ENCODE measurements at places on chromosomes 7 and 10.

DNA sequence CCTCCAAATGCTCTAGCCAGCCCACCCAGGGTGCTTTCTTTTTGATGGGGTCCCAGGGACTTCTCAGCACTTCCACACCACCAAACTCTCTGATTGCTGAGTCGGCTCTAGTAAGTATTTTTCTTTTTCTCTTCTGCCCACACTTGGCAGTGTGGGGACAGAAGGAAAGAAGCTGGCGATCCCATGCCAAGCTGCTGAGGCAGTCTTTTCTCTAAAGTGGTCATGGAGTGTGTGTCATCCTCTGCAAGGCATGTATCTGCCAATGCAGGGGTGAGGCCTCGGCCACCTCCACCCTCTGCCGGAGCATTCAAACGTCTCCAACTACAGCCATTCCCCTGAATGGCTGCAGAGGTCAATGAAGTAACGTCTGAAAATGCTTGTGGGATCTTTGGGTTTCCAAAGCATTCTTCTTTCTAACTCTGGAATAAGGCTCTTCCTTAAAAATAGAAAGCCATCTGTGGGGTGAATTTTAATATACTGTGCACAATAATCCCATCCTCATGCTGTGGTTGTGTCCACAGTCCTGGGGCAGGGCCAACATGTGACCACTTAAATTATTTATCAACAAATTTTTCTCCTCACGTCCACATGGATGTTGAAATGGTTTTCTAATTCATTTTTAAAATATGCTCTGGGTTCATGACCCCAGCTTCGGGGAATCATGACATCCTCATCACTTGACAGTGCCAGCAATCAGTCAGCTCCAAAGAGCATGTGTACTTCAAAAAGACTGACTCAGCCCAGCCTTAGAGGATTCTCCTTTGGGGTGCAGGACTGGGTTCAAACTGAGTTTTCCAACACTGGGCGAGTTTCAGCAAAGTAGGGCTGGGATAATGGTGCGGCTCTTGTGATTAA, 171.3 kb upstream of the ITGB1 start:
- peak; percentile 30 for ATAC-seq

- ATAC-seq, result no peak
These were observed 12.8 kb upstream of the MBL2 start for GRCh38 chr10:52785418-52785817.

GRCh38 chr10:34677591-34677990, 137.5 kb downstream of the PARD3 start:
- ATAC-seq, result no peak

- no peak for ATAC-seq
These were observed 540.4 kb downstream of the CNTNAP2 start for GRCh38 chr7:146656988-146657387.

DNA sequence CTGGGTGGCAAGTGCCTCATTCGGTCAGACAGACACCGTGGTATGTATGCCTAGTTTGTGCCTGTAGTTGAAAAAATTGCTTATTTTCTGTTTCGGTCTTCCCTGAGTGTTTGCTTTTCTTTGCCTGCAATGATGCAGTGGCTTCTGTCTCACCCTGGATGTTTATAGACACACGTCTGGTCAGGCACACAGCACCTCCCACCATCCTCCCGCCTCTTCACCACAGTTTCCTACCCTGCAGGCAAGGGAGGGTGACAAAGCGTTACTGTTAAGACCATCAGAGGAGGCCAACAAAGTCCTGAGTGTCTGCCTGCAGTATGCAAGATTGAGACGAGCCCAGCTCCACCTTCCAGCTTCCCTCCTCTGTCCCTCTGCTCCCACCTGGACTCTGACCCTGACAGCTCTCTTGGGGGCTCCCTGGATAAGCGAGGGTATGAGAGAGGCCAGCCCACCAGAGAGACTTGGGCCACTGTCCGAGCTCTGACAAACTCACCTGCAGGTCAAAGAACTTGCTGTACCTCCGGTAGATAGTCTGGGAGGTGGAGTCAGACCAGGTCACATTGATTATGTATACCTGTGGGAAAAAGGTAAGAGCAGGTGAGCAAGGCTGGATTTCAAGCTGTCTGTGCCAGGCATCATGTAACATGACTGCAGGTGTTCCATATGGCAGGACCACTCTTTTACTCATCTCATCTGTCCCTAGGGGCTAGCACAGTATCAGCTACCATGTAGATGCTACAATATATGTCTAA, 54.4 kb downstream of the SH3PXD2A start:
- no peak for ATAC-seq
